Mesenchymal stem cell (in vitro differentiated cells and primary cell): ENCODE measurements at places on chromosomes 5 and 9.

GRCh38 chr5:73268826-73269225 lies 95.8 kb downstream of the TMEM174 start:
- DNase-seq = no peak

DNA sequence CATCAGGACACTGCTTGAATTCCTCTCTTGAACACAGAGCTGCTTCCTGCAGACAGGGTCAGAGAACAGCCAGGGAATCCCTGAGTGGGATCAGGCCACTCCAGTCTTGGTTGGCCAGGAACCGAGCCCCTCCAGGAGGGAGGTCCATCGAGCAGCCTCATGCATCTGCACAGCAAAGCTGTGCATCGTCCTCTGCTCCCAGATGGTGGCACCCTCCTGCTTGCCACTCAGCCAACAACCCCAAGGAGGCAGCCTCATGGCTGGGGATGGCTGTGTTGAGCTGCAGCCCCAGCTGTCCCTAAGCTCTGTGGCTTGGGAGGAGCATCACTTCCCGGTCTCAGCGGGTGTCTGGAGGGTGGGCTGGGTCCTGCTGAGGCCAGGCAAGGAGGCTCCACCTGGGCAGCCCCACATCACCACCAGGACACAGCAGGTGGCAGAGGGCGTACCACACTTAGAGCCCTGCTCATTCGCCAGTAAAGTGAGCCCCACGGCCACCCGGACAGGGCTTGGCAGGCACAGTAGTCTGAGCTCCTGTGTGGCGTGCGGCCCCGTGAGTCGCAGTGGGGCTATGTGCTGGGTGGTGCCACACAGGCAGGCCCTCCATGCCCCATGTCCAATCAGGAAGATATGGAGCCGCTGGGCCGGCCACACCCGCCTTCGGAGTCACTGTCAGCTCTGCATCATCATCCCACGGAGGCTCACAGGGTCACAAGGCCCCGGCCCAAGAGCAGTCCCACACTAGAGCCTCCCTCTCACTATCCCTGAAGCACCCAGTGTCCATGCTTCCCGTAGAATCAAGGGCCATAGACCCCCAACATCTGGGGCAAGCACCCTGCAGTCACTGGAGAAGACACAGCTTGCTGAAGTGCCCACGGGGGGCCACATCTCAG lies 11.9 kb downstream of the LPCAT1 start:
- peak; percentile 57 for DNase-seq

DNA sequence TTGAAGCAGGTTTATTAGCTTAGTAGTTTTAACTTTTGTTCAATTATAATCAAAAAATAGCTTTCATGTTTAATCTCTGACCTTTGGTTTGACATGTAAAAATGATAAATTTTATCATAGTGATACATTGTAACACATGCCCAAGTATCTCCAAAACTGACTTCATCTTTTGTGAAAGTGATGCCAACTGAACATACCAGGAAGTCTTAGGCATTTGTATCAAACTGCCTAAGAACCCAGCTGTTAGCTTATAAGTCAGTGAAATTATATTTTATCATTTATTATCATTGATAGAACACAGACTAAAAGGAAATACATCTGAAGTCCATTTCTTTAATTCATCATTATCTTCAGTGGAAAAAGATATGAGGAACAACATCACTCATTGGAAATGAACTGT lies 39.1 kb downstream of the NIPBL start:
- no peak for DNase-seq

- DNase-seq = no peak
Observed at GRCh38 chr9:107086460-107086859, 196.6 kb upstream of the RAD23B start.

- DNase-seq = no peak
Observed at GRCh38 chr5:149132474-149132873, 8.8 kb upstream of the ABLIM3 start.

DNA sequence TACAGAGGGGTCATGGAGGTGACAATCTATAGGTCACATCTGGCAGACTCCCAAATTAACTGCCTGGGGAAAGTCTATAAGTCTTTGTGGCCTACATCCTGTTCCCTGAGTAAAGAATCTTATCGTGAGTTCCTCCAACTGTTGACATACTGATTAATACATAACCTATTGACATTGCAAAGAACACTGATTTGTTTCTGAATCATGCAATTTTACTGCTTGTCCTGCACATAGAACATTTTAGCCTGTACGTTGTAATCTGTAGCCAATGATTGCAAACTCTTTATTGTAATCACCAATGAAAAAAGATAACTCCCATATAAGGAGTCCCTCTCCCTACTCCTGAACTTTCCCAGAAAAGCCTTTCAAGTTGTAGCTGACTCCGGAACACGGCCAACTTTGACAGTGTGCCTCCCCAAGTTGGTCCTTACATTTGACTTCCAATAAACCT lies 18.8 kb upstream of the OR2K2 start:
- DNase-seq = no peak

GRCh38 chr9:76707510-76707909 lies 56.7 kb upstream of the PCA3 start:
- DNase-seq = no peak

DNA sequence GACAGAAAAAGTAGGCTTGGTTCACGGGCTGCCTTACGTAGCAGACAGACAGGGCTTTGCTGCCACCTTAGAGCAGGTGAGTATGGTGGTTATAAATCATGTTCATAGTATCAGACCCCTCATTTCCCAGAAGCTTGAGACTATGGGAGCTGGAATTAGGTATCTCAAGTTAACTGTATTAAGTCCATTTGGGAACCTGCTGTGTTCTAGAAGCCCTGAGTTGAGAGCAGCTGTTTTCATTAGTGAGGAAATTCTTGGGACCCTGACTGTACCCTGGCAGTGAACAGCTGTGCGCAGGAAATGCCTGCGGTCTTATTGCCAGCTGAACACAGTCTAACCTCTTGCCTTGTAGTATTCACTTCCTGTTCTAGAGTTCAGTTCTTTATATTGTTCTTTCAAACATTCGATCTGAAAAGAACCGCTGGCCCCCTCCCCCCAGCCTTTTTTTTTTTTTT lies 29.8 kb downstream of the UGCG start:
- peak; percentile 90 for DNase-seq

DNA sequence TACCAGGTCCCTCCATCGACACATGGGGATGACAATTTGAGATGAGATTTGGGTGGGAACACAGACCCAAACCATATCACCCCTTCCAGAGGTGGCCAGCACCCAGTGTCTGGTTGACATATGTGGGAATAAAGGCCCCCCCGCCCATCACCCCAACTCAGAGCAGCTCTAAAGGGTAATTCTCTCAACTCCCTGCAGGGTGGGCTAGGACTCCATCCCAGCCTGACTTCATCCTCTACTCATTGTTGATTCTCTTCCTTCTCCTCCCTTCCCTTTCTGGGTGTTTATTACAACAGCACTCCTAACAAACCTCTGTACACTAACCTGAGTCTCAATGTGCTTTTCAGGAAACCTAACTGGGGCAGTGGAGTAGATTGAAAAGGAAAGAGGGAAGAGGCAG lies 339.9 kb downstream of the ACTL7B start:
- no peak for DNase-seq

DNA sequence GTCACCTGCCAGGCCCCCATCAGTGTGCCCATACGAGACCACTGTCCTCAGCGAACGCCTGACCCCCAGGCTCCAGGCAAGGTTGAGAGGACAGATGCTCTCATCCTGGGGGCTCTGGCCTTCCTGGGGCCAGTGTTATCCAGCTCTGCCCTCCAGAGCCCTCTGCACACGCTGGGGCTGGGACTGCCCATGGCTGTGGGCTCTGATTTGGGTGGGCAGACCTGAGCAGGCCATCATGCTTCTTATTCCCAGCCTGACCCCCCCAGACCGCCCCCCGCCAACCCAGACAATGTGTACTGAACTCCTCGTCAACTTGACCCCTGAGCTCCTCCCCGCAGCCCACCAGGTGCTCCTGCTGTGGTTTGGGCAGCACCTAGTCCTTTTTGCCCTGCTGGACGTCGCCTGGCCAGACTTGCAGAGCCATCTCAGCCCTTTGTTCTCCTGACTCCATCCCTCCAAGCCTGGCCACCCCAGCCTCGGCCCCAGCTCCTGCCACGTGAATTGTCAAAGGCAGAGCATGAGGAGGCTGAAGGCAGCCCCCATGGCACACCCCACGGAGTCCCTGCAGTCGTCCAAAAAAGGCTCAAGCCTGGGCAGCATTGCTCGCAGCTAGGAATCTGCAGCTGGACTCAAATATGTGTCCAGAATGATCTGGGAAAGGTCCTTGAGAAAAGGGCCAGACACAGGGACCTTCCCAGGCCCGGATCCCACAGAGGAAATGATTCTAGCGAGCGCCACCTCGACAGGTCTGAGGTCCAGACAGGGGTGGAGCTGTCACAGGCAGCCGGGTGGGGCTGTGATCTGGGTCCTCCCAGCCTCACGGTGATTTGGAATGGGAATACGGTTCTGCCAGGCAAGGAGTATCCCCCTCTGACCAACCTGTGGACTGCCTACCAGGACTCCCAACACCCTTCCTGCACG lies 87.0 kb downstream of the ADAMTS2 start:
- no peak for DNase-seq

GRCh38 chr9:8724284-8725018 lies 924.9 kb upstream of the DMAC1 start:
- DNase-seq = no peak

DNA sequence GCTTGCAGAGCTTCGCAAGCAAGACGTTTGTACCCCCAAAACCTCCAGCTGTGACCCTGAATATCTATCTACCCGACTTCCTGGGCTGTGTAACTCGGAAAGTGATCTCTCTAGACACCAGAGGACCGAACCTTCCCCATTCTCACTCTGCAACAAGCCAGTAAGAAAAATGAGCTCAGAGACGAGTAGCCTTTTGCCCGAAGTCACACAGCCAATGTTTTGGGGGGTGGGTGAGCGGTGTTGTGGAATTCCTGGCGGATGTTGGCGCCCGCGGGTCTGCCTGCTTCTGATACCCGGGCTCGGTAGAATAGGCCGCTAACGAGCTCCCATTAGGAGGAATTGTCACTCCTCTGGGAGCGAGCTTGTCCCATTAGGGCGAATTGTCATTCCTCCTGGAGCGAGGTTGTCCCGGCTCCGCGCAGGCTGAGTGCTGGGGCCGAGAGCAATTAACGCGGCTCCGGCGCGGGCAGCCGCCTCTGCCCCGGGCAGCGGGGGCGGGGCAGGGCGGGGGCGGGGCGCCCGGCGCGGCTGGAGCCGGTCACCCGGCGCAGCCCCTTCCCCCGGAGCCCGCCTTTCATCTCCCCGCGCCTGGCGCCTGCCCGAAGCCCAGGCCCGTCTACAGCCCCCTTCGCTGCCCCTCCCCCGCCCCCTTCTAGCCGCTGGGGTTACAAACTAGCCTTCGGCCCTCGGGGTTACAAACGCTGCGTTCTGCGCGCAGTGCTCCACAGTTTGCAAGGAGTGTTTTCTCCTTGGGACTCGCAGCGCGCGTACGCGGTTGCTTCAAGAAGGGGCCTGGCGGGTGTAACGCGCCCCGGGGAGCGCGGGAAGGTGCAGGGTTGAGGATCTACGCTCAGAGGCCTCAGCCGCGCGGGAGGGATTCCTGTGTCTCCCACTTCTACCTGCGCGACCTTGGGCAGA lies 3.5 kb upstream of the MSX2 start:
- DNase-seq = no peak

DNA sequence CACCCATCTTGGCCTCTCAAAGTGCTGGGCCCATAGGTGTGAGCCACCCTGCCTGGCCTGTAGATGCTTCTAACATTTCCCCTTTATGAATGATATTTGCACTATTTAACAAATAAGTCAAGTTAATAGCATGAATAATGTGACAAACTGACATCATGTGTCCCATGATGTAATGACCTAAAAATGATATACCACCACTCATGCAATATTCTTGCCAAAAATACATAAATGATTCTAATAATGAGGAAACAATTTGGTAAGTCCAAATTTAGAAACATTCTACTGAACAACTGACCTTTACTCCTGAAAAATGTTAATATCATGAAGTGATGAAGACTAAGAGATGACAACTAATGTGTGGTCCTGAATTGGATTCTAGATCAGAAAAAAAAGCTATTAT lies 33.5 kb upstream of the TRIM14 start:
- no peak for DNase-seq

DNA sequence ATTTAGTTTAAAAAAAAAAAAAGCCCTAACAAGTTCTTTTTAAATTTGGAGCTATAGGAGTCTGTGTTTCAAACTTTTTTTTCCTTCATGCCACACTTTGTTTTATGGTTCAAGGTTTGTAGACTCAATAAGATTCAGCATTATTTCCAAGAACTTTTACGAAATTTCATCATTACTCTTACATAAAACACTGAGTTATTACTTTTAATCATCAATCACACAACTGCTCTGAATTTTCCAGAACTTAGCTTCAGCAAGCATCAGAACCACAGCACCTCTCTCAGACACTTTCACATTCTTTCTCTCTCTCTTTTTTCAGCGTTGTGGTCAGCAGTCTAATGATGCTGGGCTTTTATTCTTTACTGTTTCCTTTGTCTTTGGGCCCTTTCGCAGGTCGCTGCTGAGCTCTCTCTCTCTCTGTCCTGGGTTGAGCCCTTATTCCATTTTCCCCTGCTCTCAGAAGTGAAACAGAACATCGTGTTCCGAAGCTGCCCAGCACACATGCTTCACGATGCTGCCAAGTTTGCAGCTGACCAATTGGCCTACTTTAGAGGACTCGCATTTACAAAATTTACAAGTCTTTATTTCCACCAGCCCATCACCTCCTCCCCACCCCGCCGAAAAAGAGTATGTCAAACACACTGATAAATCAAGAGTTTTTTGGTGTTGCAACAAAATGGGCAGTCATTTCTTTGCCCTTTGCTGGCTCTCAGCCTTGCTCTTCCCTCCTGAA lies 44.6 kb upstream of the PIK3R1 start:
- DNase-seq = peak; percentile 20

- no peak for DNase-seq
Observed at GRCh38 chr5:98217138-98217537, 556.3 kb upstream of the RGMB start.

- DNase-seq = peak; percentile 63
Observed at GRCh38 chr9:122122903-122123632, 30.0 kb upstream of the TTLL11 start.

DNA sequence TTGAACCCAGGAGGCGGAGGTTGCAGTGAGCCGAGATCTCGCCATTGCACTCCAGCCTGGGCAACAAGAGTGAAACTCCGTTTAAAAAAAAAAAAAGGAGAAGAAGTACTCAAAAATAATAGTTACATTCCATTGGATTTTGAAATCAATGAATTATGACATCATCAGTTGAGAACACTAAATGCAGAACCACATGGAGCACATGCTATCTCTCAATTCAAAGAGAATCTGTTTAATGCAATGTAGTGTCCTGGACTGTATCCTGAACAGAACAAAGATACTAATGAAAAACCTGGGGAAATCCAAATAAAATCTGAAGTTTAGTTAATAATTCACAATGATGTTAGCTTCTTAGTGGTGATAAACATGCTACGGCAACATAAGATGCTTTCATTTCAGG lies 20.3 kb downstream of the CDC14B start:
- DNase-seq = no peak

DNA sequence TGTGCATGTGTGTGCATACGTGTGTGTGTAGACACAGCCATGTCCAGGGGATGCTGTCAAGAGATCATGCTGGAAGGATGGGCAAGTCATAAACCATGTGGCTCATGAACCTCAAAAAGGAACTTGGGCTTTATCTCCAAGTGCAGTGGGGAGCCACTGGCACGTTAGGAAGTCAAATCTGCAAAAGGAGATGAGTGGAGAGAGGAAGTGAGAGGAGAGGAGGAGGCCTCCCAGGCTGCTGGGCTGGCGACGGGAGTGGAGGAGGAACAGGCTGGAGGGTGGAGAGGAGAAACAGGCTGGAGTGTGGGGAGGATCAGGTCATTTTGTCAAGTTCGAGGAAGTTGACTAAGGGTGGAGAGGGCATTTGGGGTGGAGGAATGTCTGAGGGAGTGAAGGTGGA lies 29.2 kb upstream of the TIFAB start:
- DNase-seq = no peak

GRCh38 chr5:172245703-172246125 lies 37.9 kb downstream of the UBTD2 start:
- no peak for DNase-seq

GRCh38 chr5:1934801-1935429 lies 52.2 kb upstream of the IRX4 start:
- DNase-seq = no peak
